ENCODE measurements at places on chromosomes 1 and 21.

DNA sequence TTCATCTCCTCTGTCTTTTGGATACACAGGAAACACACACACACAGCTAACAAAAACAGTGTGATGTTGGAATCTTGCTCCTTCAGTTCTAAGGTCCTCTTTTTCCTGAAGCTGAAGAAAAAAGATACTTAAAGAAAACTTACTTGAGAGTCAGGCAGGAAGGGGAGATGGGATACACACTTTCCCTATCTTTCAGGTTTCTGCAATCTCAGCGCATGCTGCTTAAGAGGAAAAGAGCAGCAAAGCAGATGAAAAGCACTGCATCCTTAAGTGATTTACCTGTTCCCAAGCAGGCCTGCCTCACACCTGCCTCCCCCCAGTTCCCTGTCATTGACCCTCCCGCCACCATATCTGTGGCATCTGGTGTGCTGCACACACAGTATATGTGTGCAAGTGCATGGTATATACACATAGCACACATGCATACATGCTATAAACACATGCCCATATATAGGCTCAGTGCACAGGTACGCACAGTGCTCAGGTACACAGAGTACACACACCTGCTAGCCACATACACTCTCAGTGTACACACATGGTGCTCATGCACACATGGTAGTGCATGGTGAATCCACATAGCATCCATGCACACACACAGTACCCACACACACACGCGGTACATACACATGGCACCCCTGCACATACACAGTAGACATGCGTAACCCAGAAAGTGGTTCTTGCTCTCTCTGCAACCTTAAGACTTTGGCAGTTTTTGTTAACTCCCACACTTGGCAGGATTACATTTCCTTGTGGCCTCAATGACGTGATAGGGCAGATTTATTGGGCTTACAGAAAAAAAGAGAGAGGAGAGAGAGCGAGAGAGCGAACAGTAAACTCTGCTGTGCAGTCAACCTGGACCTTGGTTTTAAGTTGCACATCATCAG, 166.9 kb downstream of the TOMM20 start:
- DNase-seq = no peak

- no peak for DNase-seq
Observed at GRCh38 chr1:72485801-72486200, 203.5 kb upstream of the NEGR1 start.

- DNase-seq = peak; percentile 23
Observed at GRCh38 chr1:47262787-47263413, 30.9 kb upstream of the TAL1 start.

DNA sequence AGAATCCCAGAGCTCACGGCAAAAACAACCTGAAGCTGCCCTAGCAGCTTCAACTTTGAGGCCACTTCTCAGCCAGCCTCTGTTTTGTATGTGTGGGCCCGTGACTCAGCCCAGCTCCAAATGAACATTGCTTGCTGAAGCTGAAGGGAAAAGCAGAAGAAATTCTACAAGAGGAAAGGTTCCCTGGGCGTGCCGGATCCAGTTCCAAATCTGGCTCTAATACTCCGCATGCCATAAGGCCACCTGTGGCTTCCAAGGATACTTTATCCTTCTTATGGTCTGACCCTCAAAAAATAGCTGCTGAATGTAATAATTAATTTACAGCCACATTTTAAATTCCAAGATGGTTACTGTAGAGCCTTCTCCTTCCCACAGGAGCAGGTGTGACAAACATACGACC, 24.3 kb downstream of the TSPAN2 start:
- DNase-seq = no peak

- DNase-seq = no peak
Observed at GRCh38 chr1:109047339-109047738, 5.4 kb upstream of the WDR47 start.

DNA sequence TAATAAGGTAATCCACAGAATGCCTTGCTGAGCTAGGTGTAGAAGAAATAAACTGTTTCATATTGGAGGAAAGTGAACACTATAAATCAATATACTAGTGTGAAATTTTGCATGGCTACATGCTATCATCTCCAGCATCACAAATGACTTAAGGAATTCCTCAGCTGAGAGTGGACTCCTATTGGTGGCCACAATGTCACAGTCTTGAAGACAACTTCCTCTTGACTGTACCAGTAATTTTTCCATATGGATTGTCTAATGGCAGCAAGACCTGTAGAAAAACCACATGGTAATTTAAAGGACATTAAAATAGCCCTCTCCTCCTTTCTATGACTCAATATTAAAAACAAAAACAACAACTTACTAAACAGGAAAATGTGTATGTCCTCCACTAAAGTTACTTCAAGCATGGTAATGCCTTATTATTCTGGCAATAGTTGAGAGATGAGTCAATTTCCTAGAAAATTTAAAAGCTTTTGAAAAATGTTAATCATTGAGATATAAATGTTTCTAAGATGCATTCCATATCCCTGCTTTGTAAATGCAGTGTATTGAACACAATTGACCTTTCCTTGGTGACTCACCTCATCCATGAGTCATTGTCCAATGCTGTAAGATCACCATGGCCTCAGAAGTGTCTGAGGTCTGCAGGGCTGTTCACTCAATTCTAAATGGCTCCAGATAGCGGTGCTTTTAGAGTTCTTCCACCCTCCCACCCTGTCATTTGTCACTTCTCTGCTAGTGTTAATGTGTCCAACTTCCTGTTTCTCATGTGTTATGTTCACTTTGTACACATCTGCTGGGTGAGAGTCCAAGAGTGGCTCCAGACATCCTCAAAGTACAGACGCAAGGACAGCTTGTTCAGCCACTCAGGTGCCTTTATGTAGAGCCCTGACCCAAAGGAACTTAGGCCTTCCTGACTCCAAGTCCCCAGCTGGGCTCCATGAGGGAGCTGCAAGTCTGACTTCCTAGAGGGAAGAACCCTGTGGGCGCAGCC, 32.8 kb upstream of the DNASE2B start:
- peak; percentile 17 for DNase-seq

DNA sequence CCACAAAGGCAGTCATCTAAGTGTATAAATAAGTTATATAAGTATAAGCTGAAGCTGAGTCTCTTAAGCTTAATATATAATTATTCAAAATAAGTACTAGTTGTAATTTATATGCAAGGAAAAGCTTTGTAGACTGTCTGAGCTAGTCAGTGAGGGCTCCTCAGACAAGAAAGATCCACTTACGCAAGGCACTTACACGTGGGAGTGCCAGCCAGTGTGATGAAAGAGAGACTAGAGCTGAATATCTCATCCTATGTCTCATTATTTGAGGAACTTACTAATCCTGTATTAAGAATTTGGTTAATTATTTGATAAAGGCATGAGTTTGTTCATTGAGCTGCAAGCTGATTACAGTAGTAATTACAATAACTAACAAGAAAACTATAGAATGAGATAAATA, 146.9 kb downstream of the PDE4B start:
- DNase-seq = no peak

DNA sequence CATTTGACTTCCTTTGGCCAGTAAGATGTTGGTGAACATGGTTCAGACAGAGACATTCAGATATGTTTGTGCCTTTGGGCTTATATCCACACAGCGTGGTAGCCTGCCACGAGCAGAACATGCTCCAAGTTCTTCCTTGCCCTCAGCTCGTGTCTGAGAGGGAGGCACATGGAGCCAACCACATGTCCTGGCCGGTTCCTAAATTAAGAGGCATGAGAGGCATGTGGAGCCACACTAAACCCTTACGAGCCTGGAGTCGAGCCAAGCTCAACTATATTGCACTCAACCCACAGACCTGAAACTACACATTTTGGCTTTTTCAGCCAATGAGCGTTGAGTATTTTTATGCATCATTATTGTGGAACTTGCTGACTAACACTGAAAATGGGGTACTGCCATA, 133.7 kb upstream of the KCNK1 start:
- DNase-seq = no peak

- no peak for DNase-seq
Observed at GRCh38 chr21:37208741-37209225, 58.4 kb downstream of the VPS26C start.

DNA sequence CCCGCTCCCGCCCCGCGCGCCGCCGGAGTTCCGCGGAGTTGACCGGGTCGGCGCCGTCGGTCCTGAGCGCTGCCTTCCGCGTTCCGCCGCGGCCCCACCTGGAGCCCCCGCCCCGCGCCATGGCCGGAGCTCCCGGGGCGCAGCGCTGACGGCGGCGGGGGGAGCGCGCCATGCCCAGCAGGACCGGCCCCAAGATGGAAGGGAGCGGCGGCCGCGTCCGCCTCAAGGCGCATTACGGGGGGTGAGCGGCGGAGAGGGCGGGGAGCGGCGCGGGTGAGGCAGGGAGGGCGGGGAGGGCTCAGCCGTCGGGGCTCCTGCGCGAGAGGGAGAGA, 216 bp downstream of the PRKCZ start:
- DNase-seq = peak; percentile 66

DNA sequence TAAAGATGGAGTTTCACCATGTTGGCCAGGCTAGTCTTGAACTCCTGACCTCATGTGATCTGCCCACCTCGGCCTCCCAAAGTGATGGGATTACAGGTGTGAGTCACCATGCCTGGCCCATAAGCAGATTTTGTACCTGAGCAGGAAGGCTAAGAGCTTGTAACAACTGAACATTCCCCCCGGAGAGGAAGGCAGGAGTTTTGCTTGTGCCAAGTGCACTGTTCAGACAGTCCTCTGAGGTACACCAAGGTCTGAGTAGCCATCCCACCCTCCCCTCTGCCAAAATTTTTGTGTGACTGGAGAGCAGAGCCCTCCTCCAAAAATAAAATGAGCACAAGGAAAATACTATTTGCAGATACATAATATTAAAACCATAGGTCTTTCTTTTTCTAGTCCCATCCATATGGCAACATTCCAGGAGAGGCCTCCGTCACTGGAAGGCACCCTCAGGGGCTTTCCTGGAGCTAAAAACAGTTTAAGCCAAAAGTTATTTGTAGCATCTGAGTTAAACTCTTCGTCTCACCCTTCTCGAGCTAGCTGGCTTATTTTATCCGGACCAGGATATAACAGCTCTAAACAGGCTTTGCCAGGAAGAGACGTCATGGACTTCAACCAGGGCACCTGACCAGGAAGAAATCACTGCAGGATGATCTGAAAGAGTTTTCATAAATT, 27.2 kb downstream of the CAPN2 start:
- DNase-seq = no peak

DNA sequence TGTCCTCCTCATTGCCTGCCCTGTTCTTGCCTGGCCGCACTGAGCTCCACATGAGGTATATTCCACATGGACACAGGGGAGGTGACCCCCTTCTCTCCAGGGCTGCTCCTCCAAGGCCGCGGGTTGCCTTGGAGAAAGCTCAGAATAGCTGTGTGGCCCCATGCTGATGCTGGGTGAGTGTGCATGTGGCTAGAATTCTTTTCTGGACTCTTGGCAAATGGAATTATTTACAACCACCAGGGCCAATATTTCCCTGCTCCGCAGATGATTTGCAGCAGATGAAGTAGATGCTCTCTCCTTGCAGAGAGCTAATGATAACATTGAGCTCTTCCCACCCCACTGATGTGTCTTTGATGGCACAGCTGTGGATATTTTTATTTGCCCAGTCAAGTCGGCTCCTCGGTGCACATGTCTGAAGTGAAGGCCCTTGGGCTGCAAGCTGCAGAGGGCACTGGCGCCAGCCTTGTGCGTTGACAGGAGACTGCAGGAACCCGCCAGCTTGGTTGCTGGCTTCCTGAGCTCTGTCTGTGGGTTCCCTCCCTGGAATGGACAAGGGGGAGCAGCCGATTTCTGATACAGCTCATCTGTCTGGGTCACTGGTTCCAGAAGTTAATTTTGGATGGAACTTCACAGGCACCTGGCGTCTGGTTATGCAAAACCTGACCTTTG, 404.7 kb upstream of the VAMP3 start:
- peak; percentile 90 for DNase-seq

- no peak for DNase-seq
Observed at GRCh38 chr1:214777364-214777763, 174.4 kb downstream of the CENPF start.

DNA sequence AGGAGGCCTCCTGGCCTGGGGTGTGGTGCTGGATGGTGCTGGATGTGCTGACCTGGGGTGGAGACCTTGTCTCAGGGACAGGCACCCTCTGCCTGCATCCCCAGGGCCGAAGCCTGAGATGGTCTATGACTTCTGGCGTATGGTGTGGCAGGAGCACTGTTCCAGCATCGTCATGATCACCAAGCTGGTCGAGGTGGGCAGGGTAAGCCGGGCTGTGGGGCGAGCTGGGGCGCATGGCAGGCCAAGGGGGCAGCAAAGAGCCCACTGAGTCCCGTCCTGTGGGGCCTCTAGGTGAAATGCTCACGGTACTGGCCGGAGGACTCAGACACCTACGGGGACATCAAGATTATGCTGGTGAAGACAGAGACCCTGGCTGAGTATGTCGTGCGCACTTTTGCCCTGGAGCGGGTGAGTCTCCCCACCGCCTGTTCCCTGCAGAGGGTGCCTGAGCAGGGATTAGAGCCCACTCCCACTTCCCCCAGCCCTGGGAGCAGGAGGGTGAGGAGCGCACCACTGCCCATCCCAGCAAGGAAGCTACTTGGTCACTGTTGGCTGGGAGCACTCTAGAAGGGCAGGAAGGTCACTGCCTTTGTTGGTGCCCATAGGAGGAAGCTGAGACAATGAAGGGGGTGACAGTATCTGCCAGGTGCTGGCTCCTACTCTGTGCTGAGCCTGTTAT, 75.2 kb downstream of the PTPRU start:
- no peak for DNase-seq

All from NCI-H2081 (cell line).